ENCODE measurements at places on chromosomes 11 and 22.

DNA sequence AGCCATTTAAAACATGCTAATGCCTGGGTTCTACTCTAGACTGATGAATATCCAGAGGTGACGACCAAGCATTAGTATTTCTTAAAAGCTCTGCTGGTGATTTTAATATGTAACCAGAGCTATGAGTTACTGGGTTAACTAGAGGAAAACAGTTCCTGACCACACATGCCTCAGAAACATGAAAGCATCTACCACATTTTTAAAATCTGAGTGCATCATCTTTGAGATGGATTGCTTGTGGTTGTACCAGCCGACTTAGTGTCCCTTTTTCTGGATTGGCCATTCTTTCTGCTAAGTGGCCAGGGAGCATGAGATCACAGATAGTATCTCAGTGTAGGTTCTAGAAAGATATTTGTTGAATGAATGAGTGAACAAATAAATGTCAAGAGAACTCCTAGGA, 152.4 kb downstream of the NTM start:
- no peak for DNase-seq

- DNase-seq, result no peak
These were observed 57.5 kb downstream of the SEZ6L start for GRCh38 chr22:26226538-26227297.

- no peak for DNase-seq
These were observed 65.1 kb downstream of the USP35 start for GRCh38 chr11:78253797-78254196.

DNA sequence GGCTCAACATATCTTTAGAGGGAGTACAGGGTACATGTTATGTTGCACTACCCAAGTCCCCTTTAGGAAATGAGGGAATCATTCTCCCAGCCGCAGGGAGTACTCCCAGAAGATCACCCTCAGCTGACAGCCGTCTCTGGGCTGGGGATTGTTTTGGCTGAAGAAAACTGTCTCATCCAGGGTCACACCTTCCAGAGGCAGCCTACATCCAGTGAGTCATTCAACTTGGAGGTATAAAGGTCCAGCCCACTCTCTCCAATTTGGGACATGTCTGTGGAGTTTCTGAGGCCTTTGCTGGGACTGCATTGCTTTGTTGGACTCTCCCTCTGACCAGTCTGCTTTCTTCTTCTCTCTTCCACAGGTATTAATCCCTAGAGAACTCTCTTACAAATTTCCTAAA, 42.1 kb downstream of the RASSF10 start:
- DNase-seq, result no peak
